ENCODE measurements at places on chromosomes 6 and 20.

GRCh38 chr20:48230216-48230615 is 444.9 kb upstream of the SULF2 start:
- peak; percentile 30 for DNase-seq

DNA sequence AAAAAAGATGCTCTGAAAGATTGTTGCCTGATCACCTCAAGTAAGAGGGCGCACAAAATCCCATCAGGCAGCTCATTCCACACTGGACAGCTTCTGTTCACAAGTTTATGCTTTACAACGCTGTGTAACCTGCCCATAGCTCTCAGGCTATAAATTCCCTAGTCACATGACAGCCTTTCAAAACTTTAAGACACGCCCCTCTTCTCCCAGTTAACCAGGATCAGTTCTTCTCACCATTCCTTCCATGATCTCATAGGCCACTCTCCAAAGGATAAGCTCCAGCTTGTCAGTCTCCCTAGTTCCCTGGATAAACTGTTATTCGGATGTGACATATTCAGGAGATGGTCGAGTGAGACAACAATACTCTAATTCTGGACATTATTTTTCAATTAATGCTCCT is 15.0 kb downstream of the ADNP start:
- DNase-seq: peak; percentile 50

- no peak for DNase-seq
These were observed 27.8 kb upstream of the RNF144B start for GRCh38 chr6:18359237-18359885.

- DNase-seq: no peak
These were observed 18.8 kb downstream of the SYNDIG1 start for GRCh38 chr20:24488064-24488799.

GRCh38 chr6:158476389-158476788 is 83.5 kb upstream of the TMEM181 start:
- DNase-seq: no peak

GRCh38 chr6:127570739-127571389 is 6.1 kb upstream of the C6orf58 start:
- no peak for DNase-seq

GRCh38 chr20:5770231-5770986 is 20.2 kb downstream of the SHLD1 start:
- peak; percentile 50 for DNase-seq

- no peak for DNase-seq
These were observed 16.7 kb downstream of the TRMT11 start for GRCh38 chr6:126002755-126003679.

DNA sequence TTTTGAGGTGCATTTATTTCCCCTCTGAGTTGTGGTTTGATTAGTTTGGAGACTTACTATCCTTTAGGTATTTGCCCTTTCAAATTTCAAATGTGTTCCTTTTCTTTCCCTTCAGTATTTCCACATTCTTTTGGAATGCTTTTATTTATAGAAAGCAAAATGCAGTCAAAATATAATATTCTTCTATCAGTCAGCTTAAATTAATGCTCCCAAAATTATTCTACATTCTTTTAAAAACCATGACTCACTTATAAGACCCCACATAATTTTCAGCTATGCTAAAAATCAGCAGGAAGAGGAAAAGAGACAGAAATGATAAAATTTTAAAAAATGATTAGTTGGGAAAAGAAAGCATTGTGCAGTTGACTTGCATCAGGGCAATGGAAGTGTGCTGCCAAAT is 180.0 kb upstream of the SMLR1 start:
- peak; percentile 57 for DNase-seq

Measured in fibroblast of skin of right biceps (primary cell).